ENCODE measurements at places on chromosomes 1 and 21.

DNA sequence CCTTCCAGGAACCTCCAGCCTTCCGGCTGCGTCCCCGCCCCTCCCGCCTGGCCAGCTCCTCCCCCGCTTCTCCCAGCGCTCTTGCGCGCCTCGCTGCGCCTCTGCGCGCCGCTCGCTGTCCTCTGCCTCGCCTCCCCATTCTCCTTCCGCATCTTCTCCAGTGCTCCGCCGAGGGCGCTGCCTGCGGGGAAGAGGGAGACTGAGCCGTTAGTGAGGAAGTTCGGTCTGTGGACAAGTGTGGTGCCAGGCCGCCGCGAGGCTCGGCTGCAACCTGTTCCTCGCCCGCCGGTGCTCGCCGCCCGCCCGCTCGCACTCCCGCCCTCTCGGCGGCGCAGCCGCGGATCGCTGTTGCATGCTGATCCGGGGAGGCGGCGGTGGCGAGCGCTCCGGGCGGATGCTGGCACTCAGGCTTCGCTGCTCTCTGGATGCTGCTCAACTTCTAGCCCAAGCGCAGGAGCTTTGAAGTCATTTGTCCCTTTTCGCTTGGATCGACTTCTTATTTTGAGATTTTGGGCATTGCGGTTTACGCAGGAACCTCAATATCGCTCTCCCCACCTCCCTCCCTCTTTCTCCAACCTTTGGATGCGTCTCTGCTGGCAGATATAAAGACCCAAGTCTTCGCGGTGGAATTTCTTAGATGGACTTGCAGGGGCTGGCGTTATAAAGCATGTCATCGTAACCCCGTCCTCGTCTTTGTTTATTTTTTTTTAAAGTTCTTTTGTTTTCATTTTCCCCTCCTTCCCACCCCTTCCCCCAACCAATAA lies 614 bp upstream of the CACNA1E start:
- DNase-seq: peak; percentile 79

DNA sequence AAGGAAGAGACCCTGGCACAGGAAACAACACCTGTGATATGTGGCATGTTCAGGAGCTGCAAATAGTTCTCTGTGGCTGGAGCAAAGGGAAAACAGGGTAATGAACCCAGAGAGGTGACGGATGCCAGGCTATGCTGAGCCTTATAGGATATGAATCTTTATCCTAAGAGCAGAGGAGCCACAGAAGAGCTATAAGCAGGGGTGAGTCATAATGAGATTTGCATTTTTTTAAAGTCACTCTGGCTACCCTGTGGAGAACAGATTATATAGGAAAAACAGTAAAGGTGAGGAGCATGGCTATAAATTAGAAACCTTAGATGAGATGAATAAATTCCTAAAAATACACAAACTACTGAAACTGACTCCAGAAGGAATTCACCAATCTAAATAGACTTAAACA lies 12.8 kb upstream of the MPL start:
- no peak for DNase-seq

DNA sequence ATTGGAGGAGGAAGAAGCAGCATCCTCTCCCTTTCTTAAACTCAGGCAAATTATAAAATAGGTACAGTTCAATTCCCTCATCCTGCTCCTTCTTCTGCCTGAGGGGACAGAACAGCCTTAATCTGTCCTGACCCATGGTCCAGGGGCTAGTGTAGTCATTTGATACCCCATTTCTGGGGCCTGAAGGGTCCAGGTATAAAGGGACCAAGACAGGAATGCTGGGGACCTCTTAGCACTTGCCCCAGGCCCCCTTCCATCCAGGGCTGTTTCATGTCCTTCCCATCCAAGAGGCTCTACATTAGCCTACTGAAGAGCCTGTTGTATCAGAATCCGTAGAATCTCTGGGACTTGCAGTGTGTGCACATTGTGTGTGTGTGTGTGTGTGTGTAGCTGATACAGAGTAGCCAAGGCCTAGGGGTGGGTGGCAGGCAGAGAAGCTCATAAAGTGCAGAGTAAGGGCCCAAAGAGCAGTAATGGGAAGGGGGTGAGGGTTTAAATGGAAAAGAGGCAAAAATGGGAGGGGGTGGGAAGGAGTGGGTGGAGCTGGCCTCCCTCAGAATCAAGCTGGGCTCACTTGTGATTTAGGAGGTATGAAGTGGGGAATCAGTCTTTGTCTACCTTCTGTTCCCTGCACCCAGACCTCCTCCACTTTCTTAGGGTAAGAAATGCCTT lies 32.4 kb downstream of the RUNX1 start:
- DNase-seq: no peak

DNA sequence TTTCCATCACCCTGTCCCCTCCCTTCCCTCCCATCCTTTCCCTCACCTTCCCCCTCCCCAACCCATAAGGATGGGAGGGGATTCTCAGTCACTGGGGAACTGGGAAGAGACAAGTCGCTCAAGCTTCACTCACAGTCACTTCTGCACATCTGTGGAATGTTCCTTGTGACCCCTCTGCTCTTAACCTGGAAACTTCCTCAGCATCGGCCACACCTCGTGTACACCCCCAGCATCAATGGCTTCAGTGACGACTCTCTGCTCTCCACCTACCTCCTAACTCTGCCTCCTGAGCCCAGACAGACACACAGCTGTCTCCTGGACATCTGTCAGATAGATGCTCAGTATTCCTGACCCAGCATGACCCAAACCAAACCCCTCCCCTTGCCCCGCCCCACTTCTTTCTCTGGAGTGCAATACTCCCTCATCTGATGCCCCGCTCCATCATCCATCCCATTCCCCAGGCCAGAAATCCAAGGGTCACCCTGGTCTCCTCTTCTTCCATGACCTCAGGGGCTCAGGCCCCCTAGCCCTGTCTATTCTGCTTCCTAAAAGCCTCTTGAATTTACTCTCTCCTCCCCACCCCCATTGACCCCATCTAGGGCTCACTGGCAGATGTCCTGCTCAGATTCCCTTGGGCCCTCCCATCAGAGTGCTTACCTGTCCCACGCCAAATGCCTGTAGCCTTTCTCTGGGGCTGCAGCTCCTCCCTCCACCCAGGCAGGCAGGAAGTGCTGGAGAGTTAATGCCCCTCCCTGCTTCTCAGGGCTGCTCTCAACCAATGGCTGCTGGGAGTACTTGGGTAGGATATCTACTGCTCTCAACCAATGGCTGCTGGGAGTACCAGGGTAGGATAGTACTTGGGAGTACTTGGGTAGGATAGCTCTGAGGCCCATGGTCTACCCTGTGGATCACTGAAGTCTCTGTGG lies 83.1 kb upstream of the CSF3R start:
- DNase-seq: no peak

- DNase-seq: no peak
Observed at GRCh38 chr1:173332026-173332425, 124.9 kb upstream of the TNFSF4 start.

- peak; percentile 27 for DNase-seq
Observed at GRCh38 chr1:110829955-110830553, 42.9 kb upstream of the CD53 start.

DNA sequence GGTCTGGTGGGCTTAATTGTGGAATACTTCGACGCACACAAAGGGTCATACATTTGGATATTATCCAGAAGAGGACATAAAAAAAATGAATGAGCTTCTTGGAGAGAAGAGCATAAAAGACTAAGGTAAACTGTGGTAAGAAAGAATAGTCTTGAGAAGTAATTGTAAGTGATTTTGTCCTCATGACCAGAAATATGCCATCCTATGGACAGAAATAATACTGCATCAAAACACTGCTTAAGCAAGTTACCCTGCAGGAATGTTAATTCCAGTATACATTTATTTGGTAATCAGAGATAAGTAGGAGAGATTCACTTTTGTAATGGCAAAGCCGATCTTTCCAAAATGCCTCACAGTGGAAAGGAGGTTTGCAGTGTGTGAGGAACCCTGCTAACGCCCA lies 111.9 kb downstream of the NRIP1 start:
- DNase-seq: no peak

DNA sequence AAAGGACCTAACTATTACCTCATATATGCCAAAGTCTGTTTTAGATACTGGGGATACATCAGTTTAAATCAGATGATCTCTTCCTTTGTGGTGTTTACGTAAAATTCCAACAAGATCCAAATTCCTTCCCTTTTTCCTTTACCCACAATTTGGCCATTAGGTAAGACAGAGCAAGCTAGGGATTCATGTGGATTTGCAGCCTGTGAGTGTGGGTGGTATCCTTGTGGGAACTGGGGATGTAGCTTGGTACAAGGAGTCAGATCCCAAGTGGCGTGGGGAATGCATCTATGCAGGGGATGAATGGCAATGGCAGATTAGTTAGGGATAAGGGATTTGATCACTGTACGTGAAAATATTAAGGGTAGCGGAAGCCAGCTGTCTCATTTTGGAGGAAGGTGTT lies 9.8 kb upstream of the STRIP1 start:
- DNase-seq: no peak

- DNase-seq: no peak
Observed at GRCh38 chr1:67955591-67955990, 94.8 kb downstream of the DIRAS3 start.

GRCh38 chr1:27736252-27736651 lies 10.5 kb downstream of the FAM76A start:
- DNase-seq: no peak

- no peak for DNase-seq
Observed at GRCh38 chr1:47658161-47658920, 220.5 kb downstream of the FOXD2 start.

GRCh38 chr1:223628233-223629125 lies 37.0 kb downstream of the CAPN8 start:
- peak; percentile 80 for DNase-seq

- DNase-seq: peak; percentile 79
Observed at GRCh38 chr1:46333300-46334029, 7.1 kb upstream of the NSUN4 start.

GRCh38 chr1:210250665-210250997 lies 18.0 kb downstream of the SERTAD4 start:
- DNase-seq: peak; percentile 77

DNA sequence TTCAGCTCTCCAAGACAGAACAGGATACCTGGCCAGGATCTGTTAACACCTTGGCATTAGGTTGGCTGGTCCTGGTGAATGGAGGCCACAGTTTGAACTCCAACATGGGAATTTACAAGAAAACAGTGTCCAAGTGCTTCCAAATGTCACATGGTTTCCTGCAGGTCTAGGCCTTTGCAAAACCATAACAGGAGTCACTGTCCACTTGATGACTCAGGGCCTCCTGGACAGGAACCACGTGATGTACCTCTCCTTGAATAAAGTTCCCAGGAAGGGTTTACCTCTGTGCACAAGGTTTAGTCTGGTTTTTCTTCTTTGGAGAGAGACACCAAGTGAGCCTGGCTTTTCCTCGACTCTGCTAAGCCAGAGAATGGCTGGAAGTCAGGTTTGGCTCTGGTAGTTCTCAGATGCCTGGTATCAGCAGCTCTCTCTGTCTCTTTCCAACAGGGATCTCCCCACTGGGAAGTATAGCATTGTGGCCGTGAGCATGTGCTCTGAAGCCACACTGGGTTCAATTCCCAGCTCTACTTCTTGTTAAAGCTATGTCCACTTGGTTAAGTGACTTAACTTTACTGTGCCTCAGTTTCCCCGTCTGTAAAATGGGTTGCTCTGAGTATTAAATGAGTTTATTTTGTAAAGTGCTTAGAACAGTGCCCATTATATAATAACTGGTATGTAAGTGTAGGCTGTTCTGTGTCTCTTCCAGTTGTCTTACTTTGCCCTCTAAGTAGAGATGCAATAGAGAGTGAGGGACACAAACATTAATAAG lies 27.3 kb upstream of the TMEM61 start:
- no peak for DNase-seq

DNA sequence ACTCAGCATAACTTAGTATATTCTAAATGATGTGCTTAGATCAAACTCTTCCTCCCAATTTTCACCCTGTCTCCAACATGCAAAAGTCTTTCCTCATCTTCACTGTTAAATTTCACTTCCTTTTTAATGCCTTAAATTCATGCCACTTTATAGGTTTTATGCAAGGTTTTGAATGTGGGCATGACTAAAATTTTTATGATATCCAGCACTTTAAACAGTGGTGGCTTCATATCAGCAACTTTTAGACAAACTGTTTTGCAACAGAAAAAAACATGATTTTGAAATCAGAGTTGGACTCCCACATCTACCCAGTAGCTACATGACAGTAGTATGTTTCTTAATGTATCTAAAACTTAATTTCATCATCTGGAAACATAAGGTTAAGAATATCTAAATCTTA lies 84.7 kb upstream of the ZP4 start:
- no peak for DNase-seq

GRCh38 chr1:229863651-229864545 lies 203.1 kb upstream of the GALNT2 start:
- DNase-seq: no peak

DNA sequence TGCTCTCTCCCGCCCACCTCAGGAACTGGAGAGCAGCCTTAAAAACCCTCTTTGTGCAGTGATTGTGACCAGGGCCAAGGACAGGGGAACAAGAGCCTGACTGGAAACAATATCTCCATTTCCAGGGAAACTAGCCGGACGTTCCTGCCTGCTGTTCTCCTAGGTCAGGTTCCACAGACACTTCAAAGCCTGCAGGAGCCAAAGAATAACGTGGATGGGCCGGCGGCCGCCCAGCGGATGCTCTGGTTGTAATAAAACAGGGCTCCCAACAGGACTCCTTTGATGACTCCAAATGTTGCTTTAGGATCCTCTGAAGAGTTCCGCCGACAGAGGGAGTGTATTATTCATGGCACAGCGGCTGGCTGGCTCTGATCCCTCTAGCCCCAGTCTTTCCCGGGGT lies 162.2 kb downstream of the PLXNA2 start:
- peak; percentile 84 for DNase-seq

- no peak for DNase-seq
Observed at GRCh38 chr1:24093732-24094131, 18.2 kb downstream of the MYOM3 start.

DNA sequence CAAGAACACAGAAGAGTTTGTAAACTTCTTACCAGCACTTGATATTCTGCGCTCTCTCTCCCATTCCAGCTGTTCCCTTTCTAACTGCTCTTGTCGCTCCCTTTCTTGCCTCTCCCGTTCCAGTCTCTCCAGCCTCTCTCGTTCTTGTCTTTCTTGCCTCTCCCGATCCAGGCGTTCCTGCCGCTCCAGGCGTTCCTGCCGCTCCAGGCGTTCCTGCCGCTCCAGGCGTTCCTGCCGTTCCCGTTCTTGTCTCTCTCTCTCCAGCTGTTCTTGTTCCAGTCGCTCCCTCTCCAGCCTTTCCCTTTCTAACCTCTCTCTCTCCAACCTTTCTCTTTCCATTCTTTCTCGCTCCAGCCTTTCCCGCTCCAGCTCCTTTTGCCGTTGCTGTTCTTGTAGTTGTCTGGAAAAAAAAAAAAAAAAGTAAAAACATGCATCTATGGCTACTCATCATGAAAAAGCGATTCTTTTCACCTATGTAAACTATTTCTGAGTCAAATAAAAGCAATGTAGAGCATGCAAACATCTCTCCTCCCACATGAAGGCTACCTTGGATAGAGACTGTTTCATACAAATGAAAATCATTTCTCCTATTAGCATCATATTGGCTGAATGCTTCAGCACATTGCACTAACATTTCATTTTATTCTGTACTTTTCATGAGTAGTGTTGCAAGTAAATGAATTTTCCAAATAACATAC lies 91.5 kb upstream of the LBR start:
- peak; percentile 96 for DNase-seq

All from ELF-1 (cell line).